ENCODE measurements at places on chromosomes 16 and 17.

DNA sequence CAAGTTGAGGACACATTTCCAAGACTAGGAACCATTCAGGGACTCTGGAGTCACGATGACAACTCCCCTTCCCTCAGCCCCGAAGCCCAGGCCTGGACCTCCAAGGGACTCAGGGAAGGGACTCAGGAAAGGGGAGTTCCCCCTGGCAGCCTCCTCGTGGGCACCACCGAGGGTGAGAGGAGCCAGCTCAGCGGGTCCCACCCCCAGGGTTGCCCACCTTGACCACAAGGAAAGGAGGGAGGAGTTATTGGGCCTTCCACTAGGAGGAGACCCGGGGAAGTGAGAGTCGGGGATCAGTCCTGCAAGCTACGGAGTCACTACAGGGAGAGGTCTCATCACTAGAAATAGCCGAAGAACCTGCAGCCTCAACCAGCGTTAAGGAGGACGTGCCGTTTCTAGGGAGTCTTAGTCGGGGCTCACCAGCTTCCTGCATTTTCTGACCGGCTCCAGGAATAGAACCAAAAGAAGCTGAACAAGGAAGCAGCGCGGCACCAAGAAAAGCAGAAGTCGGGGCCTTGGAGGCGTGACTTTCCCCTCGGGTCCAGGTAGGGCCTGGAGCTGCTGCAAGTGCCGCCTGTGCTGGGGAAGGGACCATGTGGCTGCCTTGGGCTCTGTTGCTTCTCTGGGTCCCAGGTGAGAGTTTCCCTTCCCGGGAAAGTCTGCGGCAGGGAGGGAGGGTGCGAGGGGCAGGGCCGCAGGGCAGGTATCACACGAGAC, at the start of gene CD300A:
CD300A (plus strand) TSS at position 524 of the 717 bp plus-strand sequence; CDS start at position 594, 70 bp downstream.
- DNase-seq: no peak

- DNase-seq: no peak
Measured at GRCh38 chr17:44266402-44267164, 1.4 kb downstream of the SLC4A1 start.

GRCh38 chr17:65696739-65697394, 135.4 kb upstream of the AXIN2 start:
- DNase-seq: no peak

- no peak for DNase-seq
Measured at GRCh38 chr17:49213399-49213798, 2.9 kb downstream of the ABI3 start.

GRCh38 chr17:59010026-59010425, 96.7 kb downstream of the TRIM37 start:
- no peak for DNase-seq

DNA sequence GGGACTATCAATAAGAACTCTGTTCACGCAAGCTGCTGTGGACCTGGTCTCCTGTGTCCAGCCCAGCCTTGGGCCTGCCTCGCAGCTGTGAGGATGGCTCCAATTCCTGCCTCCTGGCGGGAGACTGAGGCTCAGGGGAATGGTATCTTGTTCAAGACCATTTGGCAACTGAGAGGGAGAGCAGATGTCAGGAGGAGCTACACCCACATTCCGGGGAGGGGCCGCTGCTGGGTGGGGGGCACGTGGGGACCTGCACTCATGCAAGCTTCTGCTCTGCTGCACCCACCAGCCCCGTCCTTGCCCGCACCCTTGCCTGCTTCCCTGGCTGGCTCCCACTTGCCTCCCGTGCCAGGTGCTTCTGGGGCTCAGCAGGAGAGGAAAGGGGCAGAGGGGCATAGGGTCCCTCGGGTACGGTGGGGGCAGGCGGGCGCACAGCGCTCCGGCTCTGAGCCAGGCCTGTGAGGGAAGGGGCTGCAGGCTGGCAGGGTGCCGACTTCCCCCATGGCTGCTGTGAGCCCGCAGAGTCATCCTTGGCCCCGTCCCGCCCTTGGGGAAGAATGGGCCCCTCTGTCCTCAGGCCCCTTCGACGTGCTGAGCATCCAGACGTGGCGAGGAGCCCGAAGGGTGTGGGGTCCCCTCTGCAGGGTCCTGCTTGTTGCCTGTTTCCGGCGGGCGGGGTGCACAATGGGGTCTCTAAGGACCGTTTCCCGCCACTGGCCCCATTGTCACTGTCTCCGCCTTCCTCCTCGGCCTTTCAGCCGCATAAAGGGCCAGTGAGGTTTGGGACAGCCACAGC, 2.7 kb downstream of the METRN start:
- DNase-seq: no peak

DNA sequence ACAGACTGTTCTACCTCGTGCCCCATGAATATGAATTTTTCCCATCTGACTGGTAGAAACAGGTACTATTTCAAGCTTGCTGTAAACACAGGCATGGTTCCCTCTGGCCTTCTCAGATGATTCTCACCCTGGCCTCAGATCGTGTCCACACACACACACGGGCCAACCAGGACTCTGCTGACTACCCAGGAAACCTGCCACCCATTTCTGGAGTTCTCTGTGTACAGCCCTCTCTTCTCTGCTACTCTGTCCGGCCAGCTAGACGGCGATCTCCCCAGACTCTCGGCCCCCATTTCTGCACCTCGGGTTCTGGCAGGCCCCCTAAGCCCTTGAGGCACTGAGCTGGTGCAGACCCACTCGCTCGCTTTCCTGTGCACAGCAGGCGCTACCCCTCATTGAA, 31.2 kb downstream of the RPA1 start:
- no peak for DNase-seq

DNA sequence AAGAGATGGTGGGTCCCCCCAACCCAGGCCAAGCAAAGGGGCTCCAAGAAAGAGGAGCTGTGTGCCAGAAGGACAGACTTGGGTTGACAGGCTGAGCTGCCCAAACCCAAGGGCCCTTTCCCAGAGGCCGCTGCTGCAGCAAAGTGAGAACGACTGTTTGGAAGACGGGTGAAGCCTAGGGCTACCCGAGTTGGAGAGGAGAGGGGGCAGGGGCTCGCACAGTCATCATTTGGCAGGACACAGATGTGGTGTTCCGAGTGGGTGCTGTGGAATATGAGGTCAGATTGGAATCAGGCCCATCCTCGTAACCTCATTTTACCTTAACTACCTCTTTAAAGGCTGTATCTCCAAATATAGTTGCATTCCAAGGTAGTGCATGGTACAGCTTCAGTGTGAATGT, 5.3 kb upstream of the MFAP4 start:
- no peak for DNase-seq

DNA sequence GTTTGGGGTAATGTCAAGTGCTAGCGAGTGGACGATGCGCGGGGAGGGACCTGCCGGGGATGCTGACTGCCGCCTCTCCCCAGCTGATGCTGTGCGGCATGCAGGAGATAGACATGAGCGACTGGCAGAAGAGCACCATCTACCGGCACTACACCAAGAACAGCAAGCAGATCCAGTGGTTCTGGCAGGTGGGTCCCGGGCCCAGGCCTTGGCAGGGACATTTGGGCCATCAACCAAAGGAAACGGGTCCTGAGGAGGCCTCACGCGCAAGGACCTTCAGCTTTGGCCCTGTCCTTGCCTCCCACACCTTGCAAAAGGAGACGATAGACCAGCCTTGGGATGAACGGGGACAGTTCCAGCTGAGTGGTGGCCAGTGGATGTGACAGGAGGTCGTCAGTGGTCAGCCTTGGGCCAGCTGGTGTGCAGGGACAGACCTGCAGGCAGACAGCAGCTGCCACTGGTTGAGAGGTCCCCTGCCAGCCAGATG, 13.6 kb upstream of the CLEC18A start:
- no peak for DNase-seq

GRCh38 chr16:18784917-18785623, 5.1 kb downstream of the RPS15A start:
- no peak for DNase-seq
